Central memory CD8-positive, alpha-beta T cell (primary cell): ENCODE measurements at places on chromosomes 12 and 14.

GRCh38 chr14:21672116-21672515 lies 1.5 kb downstream of the OR4E1 start:
- DNase-seq = no peak

- DNase-seq = no peak
Measured at GRCh38 chr14:96154900-96155299, 49.7 kb upstream of the BDKRB2 start.

- DNase-seq = no peak
Measured at GRCh38 chr14:38500125-38500524, 244.2 kb upstream of the CLEC14A start.

- no peak for DNase-seq
Measured at GRCh38 chr12:115708801-115709200, 568.7 kb downstream of the MED13L start.

DNA sequence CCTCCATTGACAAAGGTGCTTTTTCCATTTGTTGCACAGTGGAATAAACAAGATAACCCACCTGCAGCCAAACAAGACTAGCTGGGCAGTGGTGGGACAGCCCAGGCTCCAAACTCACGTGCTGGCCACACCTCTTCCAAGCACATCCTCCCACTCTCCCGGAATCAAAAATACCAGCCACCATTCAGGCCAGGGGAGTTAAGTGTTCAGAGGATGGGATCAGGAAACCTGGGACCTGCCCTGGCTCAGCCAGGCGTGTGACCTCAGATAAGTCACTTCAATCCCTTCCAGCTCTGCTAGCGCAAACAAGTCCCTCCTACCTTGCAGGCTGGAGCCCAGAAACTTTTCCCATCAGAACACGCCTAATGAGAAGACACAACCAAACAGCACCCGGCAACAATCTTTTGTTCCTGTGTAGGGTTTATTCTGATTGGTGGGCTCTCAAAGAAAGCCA lies 43.3 kb downstream of the ACTN1 start:
- DNase-seq = no peak
